ENCODE measurements at places on chromosomes 1 and 21. TPM values are rescaled to one million over a fixed set of nuclear protein-coding genes. Genes with fewer than 3 reads are reported as not detected.

GRCh38 chr1:87104945-87105344, 190.5 kb downstream of the HS2ST1 start:
- no peak overlapping the region for H3K4me3 ChIP-seq
- H3K27ac ChIP-seq: no peak overlapping the region
- peaks cover 12% of the 10 kb centered on the region for H3K36me3 ChIP-seq
- no peaks in the 10 kb centered on the region for H3K4me1 ChIP-seq
- H3K27me3 ChIP-seq: no peaks in the 10 kb centered on the region

GRCh38 chr1:113904293-113904673, 316 bp downstream of the AP4B1 start:
- peak overlapping the region; percentile 96 for H3K27ac ChIP-seq
- peak overlapping the region; percentile 97 for H3K4me3 ChIP-seq
- H3K27me3 ChIP-seq: no peaks in the 10 kb centered on the region
- no peak for DNase-seq
- H3K4me1 ChIP-seq: peaks cover 66% of the 10 kb centered on the region
- H3K36me3 ChIP-seq: peaks cover 59% of the 10 kb centered on the region

DNA sequence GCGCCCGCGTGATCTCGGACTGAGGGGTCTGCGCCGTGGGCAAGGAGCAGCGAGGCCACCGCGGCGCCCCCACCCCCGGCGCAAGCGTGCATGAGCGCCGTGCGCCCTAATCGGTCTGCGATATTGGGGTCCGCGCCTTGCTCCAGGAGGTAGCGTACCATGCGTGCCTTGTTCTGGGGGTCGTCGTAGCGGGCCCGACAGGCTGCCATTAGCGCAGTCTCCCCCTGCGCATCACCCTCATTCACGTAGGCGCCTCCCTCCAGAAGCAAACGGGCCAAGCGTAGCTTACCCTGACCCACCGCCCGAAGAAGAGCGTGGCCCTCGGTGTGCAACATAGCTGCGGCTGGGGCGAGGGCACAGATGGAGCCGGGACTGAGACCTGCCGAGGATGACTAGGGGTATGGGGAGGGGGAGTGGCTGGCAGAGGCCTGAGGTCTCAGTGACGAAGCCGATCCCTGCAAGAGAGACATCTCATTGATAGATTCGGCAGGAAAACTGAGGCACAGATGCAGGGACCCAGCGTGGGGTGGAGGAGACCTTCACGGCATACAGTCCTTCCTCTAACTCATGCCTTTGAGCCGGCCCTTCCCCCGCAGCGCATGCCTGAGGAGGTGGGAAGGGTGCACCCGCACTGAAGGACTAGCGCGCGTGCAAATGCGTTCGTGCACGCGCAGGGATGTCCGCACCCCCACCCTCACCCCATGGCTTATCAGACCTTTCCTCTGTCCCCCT, 2.8 kb downstream of the ANKRD34A start:
- peaks cover 3% of the 10 kb centered on the region for H3K36me3 ChIP-seq
- peak; percentile 63 for DNase-seq
- peak overlapping the region; percentile 87 for H3K4me3 ChIP-seq
- no peaks in the 10 kb centered on the region for H3K27me3 ChIP-seq
- H3K27ac ChIP-seq: peak overlapping the region; percentile 84
- H3K4me1 ChIP-seq: peaks cover 62% of the 10 kb centered on the region

- peaks cover 9% of the 10 kb centered on the region for H3K36me3 ChIP-seq
- peaks cover 19% of the 10 kb centered on the region for H3K4me1 ChIP-seq
- no peak overlapping the region for H3K27ac ChIP-seq
- DNase-seq: peak; percentile 75
Observed at GRCh38 chr1:6343506-6344405, 49.8 kb downstream of the ACOT7 start.

- H3K4me1 ChIP-seq: no peaks in the 10 kb centered on the region
- no peaks in the 10 kb centered on the region for H3K36me3 ChIP-seq
- peaks cover 28% of the 10 kb centered on the region for H3K27me3 ChIP-seq
- H3K27ac ChIP-seq: no peak overlapping the region
- no peak overlapping the region for H3K4me3 ChIP-seq
- no peak for DNase-seq
Observed at GRCh38 chr1:94036730-94037129, 84.2 kb downstream of the ABCA4 start.

GRCh38 chr1:72724951-72725861, 442.9 kb upstream of the NEGR1 start:
- no peaks in the 10 kb centered on the region for H3K27me3 ChIP-seq
- H3K4me3 ChIP-seq: no peak overlapping the region
- no peak overlapping the region for H3K27ac ChIP-seq

DNA sequence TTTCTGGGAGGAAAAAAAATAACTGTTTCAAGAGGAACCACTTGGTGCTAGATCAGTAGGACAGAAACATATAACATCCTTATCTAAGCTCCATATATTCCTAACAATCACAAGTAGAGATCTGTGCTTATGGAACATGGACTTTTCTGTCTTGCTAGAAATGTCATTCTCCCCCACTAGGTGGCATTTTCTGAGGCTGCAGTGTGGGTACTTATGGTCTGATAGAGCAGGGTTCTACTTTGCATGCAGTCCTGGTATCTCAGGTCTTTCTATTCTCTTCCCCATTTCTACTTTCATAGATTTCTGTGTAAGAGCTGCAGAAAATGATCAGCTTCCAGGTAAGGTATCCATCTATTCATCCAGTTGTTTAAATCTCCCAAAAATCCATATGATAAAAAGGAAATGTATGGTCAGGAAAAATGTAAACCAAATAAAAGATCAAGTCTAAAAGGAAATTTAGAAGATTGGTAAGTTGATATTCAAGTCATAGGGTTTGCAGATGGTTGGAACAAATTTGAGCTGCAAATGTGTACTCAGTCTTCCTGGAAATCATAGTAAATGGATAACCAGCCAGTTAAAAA, 1.5 kb downstream of the ZNF684 start:
- H3K4me1 ChIP-seq: peaks cover 20% of the 10 kb centered on the region
- peak; percentile 56 for DNase-seq
- no peak overlapping the region for H3K27ac ChIP-seq
- H3K27me3 ChIP-seq: peaks cover 10% of the 10 kb centered on the region

DNA sequence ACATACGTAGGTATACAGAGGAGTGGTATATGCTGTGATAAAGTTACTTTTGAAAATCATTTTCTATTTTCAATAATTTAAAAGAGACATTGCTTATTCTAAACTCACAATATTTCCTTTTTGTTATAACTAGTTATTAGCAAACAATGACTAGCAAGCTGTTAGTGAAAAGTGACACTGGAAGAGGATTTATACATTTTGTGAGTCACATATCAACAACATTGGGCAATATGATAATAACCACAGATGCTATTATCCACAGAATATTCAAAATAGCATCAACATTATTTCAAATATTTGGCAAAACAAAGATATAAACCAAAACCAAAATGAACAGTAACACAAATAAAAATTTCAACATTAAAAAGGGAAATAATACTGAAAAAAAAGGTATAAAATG, 104.0 kb upstream of the HP1BP3 start:
- H3K4me1 ChIP-seq: no peaks in the 10 kb centered on the region
- no peak for DNase-seq
- H3K4me3 ChIP-seq: no peak overlapping the region
- H3K27me3 ChIP-seq: no peaks in the 10 kb centered on the region
- peaks cover 11% of the 10 kb centered on the region for H3K36me3 ChIP-seq

DNA sequence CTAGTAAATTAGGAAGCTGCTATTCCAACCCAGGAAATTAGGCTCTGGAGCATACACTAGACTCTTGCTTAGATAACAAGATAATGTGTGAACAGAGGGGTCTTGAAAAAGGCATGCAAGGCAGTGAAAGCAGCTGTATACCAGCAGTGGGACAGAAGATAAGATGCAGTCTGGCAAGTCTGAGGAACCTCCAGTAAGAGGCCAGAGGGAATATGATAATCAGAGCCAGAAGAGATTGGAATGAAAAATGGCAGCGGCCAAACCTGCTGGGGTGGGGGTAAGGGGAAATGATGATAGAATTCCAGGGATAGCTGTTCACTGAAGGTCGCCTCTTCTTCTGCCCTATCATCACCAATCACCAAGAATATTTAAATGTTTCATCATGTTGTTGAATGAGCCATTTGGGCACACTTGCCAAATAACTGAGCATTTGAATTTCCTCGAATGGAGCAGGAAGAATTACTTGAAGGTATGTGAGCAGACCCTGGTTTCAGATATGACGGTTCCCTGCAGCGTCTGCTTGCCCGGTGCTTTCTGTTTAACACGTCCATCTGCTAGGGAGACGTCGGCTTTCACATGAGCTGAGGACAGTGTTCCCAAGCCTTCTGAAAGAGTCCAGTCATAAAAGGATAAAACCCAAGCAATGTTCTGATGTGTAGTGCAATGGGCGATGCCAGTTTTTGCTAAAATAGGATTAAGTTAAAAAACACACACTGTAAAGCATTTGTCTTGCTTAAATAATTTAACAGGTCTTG, 173.3 kb downstream of the RWDD3 start:
- DNase-seq: no peak
- H3K4me3 ChIP-seq: no peak overlapping the region
- no peaks in the 10 kb centered on the region for H3K27me3 ChIP-seq
- no peak overlapping the region for H3K27ac ChIP-seq
- H3K4me1 ChIP-seq: no peaks in the 10 kb centered on the region
- H3K36me3 ChIP-seq: no peaks in the 10 kb centered on the region

GRCh38 chr21:16476056-16476825, 746.5 kb downstream of the USP25 start:
- H3K27me3 ChIP-seq: no peaks in the 10 kb centered on the region
- H3K36me3 ChIP-seq: no peaks in the 10 kb centered on the region
- no peak for DNase-seq
- no peaks in the 10 kb centered on the region for H3K4me1 ChIP-seq
- no peak overlapping the region for H3K27ac ChIP-seq
- H3K4me3 ChIP-seq: no peak overlapping the region

DNA sequence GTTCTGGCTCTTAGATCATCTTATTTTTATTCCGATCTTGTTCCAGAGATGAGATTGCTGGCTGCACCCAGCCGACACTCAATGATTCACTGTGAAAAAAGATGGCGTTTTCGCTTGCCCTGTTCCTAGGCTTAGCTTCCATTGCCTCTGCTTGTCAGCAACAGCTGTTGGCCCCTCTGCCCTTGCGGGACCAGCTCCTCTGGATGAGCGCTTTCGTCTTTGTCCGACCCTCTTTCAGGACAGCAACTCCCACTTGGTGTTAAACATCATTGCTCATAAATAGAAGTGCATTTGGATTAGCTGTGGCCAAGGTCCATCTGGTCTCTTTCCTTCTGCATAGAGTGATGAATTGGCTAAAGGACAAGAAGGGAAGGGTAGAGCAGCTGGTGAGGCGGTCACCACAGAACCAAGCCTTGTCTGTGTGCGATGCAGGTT, 43.5 kb upstream of the SCCPDH start:
- no peaks in the 10 kb centered on the region for H3K27me3 ChIP-seq
- no peak for DNase-seq
- no peaks in the 10 kb centered on the region for H3K4me1 ChIP-seq
- no peaks in the 10 kb centered on the region for H3K36me3 ChIP-seq

DNA sequence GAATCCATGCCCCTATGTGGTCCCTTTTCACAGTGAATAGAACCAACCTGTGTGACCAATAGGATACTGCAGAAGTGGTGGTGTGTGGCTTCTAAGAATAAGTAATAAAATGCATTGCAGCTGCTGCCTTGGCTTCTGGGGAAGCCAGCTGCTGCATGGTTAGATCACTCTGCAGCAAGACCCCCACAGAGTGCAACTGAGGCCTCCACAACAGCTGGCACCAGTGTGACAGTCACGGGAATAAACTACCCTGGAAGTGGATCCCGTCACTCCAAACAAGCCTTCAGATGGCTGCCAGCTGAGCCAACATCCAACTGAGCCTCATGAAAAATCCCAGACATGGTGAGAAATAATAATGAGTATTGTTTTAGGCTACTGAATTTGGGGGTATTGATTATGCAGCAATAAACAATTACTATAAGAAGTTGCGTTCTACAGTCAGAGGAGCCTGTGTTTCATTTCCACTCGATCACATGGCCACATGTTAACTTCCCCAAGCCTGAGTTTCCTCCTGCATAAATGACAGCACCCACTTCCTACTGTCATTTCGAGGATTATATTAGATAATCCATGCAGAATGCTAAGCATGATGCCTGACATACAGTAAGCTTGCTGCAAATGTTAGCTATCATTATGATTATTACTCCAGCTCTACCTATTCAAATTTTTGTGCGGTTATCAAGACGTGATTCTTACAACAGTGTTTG, 20.8 kb upstream of the COG2 start:
- H3K36me3 ChIP-seq: no peaks in the 10 kb centered on the region
- no peaks in the 10 kb centered on the region for H3K4me1 ChIP-seq
- DNase-seq: no peak
- no peak overlapping the region for H3K4me3 ChIP-seq
- H3K27ac ChIP-seq: no peak overlapping the region

DNA sequence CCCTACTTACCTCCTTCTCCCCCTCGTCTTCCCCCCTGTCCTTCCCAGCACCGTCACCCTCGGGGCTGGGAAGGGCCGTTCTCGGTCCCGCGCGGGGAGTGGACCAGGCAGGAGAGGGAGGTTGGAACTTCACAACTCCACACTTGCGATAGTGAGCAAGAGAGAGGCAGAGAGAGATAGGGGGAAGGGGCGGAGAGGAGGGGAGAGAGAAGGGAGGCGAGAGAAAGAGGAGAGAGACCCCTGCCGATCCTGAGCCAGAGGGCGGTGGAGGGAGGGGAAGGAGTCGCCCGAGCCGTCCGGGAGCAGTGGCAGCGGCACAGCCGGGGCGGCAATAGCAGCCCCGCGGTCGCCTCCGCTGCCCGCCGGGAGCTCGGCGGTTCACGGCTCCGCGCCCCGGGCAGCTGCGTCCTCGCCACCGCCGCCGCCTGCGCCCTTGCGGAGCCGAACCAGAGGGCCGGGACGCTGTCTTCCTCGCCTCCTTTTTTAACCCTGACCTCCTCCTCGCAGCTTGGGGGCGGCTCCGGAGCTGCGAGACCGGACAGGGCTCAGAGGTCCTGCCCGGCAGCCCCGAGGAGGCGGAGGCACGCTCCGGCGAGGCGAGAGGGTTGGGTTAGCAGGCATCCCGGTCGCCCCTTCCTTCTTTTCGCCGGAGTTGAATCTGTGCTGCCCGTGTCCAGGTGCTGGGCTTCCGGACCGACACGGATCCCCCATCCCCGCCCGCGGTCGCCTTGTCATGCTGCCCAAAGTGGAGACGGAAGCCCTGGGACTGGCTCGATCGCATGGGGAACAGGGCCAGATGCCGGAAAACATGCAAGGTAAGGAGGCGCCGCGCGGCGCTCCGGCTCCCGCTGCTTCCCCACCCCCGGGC, 11.7 kb downstream of the NR5A2 start:
- H3K4me1 ChIP-seq: peaks cover 27% of the 10 kb centered on the region
- peaks cover 75% of the 10 kb centered on the region for H3K27me3 ChIP-seq
- no peaks in the 10 kb centered on the region for H3K36me3 ChIP-seq
- no peak overlapping the region for H3K27ac ChIP-seq
- DNase-seq: peak; percentile 40

IFI6 gene
- total RNA-seq: 271 TPM

ANGPTL1 gene
- not detected for total RNA-seq

C1orf87 gene
- not detected for total RNA-seq

CD1D gene
- not detected for total RNA-seq

F13B gene
- not detected for total RNA-seq

SLFNL1 gene
- total RNA-seq: 0.40 TPM

HSD3B2 gene
- not detected for total RNA-seq

LEFTY2 gene
- total RNA-seq: not detected
